ENCODE measurements at places on chromosomes 2 and 18.

- DNase-seq, result no peak
Measured at GRCh38 chr18:1094409-1094808, 189.7 kb downstream of the ADCYAP1 start.

DNA sequence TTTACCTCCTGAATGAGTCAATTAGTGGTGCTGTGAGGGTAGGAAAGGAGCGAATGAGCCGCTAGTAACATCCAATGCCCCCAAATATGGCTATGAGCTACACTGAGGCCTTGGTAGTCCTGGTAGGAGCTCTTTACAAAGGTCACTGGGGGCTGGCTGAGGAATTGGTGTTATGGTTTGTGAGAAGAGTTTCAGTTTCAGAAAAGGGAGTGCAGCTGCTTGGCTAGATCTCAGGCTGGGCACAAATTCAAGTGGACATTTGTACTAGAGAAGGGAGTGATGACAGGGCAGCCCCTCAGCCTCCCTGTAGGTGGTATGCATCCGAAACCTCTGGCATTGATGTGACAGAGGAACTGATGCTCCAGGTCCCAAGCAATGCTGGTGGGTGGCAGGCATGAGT lies 13.9 kb upstream of the PAIP2B start:
- DNase-seq, result no peak

DNA sequence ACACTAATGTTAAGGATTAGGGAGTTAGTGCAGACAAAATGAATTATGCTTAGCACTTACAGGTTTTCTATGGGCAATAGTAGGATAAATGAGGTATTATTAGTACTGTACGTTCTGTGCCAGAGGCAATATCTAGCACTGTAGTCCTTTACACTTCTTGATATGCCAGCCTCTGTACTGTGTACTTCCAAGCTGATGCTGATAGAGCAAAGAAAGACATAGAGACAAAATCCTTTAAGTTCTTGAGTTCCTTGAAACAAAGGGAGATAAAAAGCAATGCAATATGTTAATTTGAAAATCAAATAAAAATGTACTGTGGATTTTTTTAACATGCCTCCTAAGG lies 1234.0 kb upstream of the NXPH2 start:
- no peak for DNase-seq

DNA sequence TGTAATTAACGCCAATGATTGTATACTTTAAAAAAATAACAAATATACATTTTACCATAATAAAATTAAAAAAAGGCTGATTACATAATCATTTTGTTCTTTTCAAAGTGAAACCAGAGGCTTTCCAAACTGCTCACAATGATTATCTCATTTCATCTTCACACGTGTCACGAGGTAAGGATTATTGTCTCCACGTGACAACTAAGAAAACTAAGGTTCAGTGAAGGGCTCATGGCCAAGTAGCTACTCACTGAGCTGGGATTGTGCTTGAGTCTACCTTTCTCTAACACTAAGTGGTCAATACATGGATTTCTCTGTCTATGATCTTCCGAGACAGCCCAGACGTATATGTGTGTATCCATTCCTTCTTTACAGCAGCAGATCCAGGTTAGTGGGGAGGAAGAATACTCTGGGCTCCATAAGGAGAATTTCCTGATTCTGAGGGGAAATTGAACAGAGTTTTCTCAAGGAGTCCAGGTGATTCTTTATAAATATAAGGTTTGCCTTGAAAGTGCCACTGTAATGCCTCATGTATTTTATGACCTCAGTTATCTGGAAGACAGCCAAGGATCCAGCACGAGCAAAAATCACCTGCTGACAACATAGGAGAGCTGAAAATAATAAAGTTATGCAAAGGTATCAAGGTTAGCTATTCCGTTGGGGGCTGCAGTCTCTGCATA lies 25.6 kb upstream of the ACSL3 start:
- DNase-seq, result no peak

GRCh38 chr2:1731963-1732768 lies 12.1 kb downstream of the PXDN start:
- no peak for DNase-seq

DNA sequence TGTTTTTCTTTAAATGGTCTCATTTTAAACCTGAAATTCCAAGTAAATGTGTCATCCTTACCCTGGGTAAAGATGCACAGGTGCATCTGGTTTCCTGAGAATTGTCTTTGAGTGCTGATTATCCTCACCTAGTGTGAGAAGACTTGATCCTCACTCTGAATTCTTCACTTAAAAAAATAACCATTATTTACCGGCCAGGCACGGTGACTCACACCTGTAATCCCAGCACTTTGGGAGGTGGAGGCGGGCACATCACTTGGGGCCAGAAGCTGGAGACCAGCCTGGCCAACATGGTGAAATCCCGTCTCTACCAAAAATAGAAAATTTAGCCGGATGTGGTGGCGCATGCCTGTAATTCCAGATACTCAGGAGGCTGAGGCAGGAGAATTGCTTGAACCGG lies 9.9 kb upstream of the WNT6 start:
- no peak for DNase-seq

DNA sequence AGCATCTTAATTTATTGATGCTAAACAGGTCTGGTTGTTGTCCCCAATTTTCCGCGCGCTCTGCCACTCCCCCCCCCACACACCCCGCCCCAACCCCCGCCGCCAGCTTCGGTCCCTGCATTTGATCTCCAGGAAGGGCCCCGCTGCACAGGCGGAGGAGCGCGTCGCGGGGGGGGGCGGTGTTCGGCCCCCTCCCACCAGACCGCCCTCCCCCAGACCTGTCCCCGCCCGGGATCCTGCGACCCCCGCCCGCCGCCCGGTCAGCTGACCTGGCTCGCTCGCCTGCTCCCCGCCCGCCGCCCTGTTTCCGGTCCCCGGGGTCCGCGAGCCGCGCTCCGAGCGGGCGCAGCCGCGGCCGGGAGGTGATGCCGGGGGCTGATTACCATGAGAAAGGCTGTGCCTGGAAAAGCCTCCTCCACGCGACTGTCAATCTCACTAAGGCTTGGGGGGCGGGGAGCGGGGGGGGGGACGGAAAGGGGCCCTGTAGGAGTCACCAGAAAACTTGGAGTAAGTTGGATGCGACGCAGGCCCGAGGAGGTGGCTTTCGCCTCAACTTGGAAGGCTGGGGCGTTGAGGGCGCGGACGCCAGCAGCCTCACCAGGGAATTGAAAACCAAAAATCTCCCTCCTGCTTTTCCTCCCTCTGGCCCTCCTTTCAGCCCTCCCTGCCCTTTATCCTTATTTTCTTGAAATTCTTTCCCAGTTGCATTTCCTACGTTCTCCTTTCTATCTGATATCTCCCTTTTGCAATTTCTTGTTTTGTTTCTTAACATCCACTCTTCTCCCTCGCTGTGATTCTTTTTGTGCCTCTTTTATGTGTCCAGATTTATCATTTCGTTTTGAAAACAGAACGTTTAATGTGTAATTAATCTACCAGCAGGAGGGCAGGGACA lies 4.4 kb upstream of the ZEB2 start:
- no peak for DNase-seq

- DNase-seq, result no peak
Measured at GRCh38 chr18:45787346-45787745, 38.1 kb upstream of the SIGLEC15 start.

DNA sequence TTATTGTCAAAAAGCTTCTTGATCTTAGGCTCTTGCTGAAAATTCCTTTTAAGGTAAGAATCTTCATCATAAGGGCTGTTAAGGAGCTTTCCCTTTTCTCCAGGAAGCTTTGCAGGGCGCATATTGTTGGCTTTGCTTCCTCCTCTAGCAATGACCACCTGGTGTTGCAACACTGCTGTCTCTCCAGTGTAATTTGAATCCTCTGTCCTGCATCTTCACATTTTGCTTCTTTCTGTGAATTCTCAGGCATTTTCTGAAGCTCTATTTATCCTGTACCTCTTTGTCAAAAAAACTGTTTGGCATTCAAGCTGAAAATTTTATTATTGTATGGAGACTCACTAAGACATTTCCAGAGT lies 533.1 kb upstream of the CHAC2 start:
- no peak for DNase-seq

DNA sequence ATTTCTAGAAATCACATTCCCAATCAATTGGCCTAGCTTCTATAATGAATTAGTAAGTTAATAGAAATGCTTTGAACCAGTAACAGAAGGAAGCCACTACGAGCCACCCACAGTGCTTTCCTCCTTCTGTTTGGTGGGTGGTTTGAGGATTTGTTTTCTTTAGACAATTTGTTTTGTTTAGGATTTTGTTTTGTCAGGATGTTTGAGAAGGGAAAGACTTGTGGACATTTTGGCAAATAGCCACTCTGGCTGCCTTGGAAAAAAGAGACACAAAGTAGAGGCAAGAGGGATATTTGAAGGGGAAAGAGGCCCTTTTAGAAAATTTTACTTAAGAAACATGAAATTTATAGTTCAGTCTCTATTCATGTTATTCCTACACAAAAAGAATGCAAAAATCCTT lies 47.7 kb downstream of the TANK start:
- no peak for DNase-seq

DNA sequence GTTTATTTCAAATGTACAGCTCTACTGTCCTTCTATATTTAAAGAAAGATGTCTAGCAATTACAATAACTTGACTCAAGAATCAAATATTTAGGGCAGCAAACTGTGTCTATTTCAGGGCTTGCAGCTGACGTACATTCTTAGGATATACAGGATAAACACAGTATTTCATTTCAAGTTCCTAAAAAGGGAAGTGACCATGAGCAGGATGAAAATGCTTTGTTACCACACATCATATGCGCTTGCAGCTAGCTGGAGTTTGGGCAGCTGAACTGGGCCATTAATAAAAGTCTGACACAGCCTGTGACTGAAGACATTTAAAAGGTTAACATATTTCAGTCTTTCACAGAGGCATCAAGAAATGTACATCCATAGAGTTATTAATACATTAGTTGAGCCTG lies 264.6 kb upstream of the TRIB2 start:
- no peak for DNase-seq

GRCh38 chr2:120893811-120894584 lies 158.3 kb downstream of the GLI2 start:
- no peak for DNase-seq

GRCh38 chr2:3639653-3640052 lies 18.3 kb upstream of the ALLC start:
- no peak for DNase-seq

DNA sequence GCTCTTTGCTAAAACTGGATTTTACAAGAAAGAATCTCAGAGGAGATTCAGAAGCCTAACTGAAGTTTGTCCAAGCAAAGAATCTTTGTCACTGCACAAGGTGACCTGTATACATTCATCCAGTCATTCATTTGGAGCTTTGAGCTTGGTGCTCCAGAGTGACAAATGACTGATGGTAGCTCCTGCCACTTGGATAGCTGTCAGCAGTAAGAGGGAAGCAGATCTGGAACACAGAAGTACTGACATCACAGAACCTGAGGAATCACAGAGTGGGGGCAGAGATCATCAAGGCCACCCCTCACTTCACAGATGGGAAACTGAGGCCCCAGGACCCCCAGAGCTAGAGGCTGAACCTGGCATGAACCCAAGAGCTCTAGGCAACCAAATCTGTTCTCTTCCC lies 28.8 kb upstream of the IGFBP2 start:
- no peak for DNase-seq

Measured in NCI-H748 treated with DMSO at 0.1 percent for 48 hours (cell line).